ENCODE measurements at places on chromosomes 7 and 10.
A peak's percentile ranks its signal among the peaks of the same experiment; 100 is the strongest.

GRCh38 chr10:126405239-126405775 is 17.0 kb upstream of the ADAM12 start:
- no peak for DNase-seq

DNA sequence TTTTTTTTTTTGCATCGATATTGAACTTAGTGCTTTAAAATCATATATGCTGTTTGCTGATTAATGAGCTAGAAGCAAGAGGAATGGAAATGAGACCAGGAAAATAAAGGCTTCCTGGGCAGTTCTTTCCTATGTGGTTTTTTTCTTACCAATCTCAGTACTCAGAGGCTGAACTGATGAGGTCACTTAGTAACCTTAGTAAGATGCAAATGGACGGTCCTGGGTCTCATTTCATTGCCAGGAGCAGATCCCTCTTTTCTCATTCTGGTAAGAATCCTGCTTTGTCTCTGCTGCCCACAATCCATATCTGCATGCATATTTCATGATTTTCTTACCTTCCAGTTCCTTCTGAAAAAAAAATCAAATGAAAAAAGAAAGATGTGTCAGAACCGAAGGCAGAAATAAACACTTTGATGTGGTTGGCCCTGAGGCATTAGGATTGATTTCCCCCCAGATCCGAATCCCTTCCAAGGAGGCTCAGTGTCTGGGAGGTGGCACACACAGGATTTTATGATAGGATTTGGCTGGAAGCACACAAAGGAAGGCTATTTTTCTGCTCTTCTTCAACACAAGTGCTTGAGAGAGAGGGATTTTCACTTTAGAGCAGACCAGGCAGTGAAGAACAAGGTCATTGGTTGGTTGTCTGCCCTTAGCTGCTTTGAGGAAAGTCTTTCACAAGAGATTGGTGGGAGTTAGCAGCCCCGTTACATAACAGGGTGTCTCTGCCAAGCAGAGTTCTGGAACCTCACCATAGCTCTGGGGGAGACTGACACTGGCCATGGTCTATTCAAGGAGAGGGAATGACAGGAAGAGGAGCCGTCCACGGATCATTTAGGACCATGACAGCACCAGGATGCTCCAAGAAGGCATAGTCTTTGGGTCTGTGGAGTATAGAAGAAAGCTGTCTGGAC is 150.0 kb downstream of the CAMK1D start:
- DNase-seq: peak; percentile 17

GRCh38 chr10:90919683-90920574 is 958 bp downstream of the ANKRD1 start:
- DNase-seq: no peak

DNA sequence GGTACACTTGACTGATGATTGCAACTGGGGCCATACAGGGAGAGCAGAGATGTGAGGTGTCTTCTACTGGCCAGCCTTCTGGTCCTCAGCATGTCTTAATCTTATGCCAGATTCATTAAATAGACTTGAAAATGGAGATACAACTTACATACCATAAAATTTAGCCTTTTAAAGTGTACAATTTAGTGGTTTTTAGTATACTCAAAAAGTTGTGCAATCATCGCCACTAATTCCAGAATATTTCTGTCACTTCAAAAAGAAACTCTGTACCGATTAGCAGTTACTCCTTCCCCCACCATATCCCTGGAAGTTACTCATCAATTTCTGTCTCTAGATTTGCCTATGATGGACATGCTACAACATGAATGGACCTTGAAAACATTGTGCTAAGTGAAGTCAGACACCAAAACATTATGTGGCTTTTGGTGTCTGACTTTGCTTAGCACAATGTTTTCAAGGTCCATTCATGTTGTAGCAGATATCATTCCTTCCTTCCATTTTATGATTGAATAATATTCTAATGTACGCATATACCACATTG is 53.0 kb downstream of the SH2D4B start:
- no peak for DNase-seq

GRCh38 chr7:70569335-70569819 is 562.6 kb upstream of the GALNT17 start:
- DNase-seq: no peak

DNA sequence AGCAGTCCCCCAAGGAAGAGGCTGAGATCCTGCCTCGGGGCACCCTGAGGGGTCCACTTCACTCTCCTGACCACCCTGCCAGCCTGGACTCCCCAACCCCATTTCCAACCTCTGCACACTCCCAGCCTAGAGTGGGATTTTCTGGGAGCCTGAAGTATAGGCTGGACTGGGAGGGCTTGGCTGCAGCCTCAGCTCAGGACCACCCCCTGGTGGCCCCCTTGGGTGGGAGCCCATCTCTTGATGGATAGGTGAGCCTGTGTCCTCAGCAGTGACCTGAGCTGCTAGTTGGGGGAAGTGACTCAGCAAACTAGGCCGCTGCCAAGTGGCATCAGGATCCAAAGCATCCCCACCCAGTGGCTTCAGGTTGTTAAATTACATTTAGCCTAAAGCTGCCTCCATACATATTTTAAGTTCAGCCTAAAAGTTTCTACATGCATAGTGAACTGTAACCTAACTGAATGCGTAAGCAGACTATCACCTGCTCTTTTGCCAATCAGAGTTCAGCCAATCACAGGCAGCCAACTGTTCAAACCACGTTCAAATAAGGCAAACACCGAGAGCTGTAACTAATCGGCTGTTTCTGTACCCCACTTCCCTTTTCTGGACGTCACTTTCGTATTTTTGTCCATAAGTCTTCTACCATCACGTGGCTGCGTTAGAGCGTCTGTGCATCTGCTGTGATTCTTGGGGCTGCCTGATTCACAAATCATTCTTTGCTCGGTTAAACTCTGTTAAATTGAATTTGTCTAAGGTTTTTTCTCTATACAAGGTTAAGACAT is 144.0 kb downstream of the PLPP4 start:
- DNase-seq: no peak

DNA sequence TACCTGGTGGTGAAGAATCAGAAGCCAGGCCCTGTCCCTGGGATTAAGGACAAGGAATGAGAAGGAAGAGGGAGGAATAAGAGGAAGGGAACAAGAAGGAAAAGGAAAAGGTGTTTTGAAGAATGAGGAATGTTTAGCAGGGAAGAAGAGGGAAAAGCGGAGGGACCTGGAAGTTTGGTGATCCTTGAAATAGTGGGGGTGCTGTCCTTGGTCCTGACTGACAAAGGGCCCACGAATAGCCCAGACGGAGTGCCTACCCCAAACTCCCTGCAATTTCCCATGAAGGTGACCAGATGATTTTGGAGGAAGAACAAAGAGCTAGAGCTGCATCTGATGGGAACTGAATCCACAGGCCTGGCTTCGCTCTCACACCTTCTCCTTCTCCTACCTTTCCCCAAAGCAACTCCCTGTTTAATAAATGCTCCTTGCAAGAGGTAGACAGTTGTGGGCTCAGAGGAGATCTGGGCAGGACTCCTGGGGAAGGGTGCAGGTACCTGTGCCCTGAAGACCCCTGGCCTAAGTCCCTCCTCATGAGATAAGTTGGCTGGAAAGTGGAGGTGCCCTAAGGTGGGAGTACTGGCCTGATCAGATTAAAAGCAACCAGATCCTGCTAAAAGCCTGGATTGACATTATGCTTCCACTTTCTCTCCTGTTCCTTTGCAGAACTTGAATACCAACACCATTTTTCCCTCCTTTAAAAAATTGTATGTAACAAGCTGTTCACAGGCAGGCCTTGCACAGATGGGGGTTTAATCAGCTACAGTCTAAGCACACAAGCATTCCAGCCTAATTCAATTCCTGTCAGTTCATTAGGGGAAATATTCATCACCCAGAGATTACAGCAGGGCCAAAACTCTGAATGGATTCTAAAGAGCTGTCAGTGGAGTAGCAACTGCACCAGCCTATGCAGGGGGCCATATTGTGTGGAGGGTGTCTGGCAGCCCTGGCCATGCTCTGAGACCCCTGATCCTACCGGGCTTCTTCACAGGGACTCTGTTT is 19.4 kb downstream of the KAZALD1 start:
- DNase-seq: no peak

- DNase-seq: no peak
These were observed 2.2 kb downstream of the PLPP4 start for GRCh38 chr10:120459185-120459584.

DNA sequence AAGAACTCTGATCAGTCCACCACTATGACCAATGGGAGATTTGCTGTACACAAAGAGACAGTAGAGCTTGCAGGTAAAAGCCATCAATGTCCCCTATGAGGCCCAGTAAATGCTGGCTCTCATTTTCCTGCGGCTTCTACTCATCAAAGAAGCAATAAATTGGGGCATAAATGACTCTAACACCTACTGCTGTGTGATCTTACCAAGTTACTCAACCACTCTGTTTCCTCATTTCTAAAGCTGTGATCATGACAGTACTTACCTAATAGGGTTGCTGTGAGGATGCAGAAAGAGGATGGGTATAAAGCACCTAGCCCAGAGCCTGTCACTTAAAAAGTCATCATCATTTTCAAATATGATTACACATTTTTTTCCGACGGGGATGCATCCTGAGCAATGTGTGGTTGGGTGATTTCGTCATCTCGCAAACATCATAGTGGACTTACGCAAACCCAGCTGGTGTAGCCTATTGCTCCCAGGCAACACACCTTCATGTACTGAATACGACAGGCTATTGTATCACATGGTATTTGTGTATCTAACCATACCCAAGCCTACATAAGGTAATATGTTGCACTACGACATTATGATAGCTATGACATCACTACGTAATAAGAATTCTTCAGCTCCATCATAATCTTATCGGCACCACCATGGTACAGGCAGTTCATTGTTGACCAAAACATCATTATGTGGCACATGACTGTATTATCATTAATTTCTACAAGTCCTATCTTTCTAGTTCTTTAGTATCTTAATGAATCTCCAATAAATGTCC is 7.1 kb upstream of the MGMT start:
- DNase-seq: no peak

DNA sequence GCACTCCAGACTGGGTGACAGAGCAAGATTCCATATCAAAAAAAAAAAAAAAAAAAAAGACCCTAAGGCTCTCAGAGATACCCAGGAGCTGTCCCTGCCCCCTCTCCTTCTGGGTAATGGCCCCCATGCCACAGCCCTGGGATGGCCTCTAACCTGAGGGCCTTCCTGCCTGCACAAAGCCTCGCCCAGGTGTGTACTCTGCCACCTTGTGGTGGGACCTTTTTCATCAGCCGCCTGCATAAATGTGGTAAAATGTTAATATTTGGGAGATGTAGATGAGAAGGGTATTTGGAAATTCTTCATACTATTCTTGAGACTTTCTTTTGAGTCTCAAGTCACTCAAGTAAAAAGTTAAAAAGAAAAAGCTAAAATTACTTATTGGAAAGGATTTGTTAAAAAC is 46.3 kb upstream of the RNF216 start:
- no peak for DNase-seq

- DNase-seq: no peak
These were observed 1.5 kb downstream of the PKD1L1 start for GRCh38 chr7:47946581-47947354.

DNA sequence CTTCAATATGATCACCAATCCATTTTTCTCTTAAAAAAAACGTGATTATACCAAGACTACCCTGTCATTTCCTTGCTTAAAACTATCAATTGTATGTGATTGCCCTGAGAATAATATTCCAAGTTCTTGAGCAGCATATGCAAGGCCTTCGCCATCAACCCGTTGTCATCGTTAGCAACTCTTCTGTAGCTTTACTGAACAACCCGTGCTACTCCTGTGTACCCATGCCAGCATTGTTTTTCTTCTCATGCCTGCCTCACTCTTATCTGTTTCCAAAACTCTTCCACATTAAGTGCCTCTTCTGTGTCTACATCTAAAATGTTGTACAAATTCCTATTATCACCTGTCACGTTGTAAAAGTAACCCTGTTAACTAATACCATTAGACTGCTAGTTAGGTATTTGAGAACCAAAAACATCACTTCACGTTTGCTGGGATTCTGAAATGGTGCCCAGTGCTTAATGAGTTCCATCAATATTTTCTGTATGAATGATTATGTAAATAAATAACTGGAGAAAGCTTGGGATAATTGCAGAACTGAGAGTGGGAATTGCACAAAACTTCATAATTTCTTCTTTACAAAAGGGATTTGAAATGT is 10.5 kb downstream of the CAV2 start:
- DNase-seq: no peak

- DNase-seq: no peak
These were observed 1060.3 kb upstream of the CELF2 start for GRCh38 chr10:9957351-9957750.

- no peak for DNase-seq
These were observed 185.3 kb upstream of the PCLO start for GRCh38 chr7:83347945-83348444.

- DNase-seq: no peak
These were observed 24.4 kb upstream of the KBTBD2 start for GRCh38 chr7:32916006-32916405.

DNA sequence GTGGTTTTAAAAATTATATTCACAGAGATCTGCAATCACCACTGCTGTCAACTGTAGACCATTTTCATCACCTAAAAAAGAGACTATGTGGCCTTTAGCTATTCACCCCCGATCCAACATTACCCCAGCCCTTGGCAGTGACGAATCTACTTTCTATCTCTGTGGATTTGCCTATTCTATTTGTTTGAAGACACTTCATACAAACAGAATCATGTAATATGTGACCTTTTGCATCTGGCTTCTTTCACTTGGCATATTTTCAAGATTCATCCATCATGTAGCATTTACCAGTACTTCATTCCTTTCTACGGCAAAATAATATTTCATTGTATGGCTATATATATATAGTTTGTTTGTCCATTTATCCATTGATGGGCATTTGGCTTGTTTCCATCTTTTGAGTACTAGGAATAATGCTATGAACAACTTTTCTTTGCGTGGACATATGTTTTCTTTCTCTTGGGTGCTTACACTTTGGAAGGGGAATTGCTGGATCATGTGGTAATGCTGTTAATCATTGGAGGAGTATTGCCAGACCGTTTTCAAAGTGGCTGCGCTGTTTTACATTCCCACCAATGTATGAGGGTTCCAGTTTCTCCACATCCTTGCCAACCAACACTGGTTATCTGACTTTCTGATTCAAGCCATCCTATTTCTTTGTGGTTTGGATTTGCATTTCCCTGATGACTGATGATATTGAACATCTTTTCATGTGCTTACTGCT is 22.3 kb downstream of the ADAMTS14 start:
- DNase-seq: no peak

DNA sequence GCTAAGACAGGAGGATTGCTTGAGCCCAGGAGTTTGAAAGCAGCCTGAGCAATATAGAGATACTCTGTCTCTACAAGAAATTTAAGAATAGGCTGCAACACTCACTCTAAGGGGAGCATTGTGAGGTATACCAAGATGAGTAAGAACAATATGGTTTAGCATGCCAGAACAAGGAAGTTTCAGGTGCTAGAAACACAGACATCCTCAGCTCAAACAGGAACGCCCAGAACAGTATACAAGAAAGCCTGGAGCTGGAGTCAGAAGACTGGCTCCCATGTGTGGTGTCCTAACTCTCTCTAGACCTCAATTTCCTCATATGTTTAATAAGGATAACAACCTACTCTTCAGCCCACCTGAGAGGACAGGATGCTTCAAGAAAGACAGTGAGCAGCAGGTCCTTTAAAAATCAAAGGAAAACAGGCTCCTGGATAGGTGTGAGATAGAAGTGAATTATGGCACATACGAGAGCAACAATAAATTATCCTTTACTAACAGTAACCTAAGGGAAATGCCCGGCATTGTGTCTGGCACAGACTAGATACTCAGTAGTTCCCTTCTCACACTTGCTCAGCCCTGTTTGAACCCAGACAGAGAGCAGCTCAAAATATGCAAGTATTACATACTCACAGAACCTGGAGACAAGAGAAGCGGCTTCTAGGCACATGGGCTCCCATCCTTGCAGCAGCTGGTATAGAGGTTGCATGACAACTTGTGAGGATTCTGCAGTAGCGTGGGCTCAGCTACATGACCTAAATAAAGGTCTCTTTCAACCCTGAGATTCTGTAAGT is 45.4 kb downstream of the KAT6B start:
- no peak for DNase-seq

GRCh38 chr7:84412161-84412969 is 217.8 kb upstream of the SEMA3A start:
- DNase-seq: no peak

Measured in left forelimb (tissue), 1 donor.